Vagina (tissue), 2 donors: ENCODE measurements at places on chromosomes 16 and 17. TPM values are rescaled to one million over a fixed set of nuclear protein-coding genes. Genes with fewer than 3 reads are reported as not detected.

Gene CACNG3
- total RNA-seq = not detected

Gene HOXB13
- total RNA-seq = 5.4 TPM

Gene OTOA
- not detected for total RNA-seq

GRCh38 chr17:27343294-27343693 is 49.4 kb downstream of the WSB1 start:
- H3K27ac ChIP-seq = no peak overlapping the region
- H3K4me1 ChIP-seq = peaks cover 18% of the 10 kb centered on the region
- DNase-seq = no peak
- no peak overlapping the region for H3K4me3 ChIP-seq
- no peaks in the 10 kb centered on the region for H3K36me3 ChIP-seq

DNA sequence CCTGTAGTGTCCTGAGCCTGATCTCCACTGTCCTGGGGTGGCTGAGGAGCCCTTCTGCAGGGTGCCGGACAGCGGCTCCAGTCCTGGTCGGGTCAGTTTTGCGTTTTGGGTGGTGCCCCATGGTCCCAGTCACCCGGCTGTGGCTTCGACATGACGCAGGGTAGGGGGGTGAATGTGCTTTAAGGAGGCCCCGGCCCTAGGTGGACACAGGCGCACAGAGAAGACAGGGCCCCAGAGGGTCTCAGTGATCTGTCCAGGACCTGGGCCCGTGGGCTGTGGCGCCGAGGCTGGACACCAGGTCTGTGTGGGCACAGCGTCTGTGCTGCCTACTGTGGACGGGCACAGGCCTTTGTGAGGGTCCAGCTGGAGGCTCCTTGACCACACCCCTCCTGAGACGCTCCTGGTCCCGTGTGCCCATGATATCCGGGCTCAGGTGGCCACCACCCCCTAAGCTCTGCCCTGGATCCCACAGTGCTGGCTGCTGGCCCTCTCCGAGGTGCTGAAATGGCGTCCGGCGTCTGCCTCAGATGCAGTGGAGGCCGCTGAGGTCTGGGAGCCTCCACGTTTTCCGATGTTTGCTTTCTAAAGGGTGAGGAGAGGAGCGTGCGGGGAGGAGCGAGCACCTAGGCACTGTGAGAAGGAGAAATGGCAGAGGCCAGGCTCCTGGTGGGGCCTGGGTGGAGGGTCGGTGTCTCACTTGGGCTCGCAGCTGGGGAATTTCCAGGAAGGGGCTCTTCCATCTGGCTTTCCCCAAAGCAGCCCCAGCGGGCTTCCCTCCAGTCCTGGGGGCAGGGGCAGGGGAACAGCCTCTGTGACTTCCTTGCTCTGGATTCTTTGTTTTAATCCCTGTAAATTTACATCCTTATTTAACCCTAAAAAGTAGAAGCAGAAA is 56.1 kb upstream of the ACSF3 start:
- no peak overlapping the region for H3K4me3 ChIP-seq
- H3K27me3 ChIP-seq = no peaks in the 10 kb centered on the region
- H3K27ac ChIP-seq = no peak overlapping the region

DNA sequence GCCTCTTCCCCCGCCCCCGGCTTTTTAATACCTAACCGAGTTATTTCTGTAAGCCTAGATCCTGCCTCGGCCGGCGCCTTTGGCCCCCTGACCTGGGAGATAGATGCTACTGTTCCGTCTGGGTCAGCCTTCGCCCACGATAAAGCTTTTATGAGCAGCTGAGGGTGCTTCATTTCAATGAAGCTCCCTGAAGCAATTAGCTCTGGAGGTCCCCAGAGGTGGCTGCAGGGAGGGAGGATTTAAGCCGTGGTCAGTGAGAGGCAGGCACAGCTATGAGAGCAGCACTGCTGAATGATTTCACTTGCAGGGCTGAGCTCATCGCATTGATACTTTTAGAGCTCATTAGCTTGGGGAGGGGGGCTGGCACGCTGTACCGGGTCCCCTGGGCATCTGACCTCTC is 89.4 kb downstream of the RPA1 start:
- no peak for DNase-seq
- H3K27ac ChIP-seq = no peak overlapping the region
- no peaks in the 10 kb centered on the region for H3K27me3 ChIP-seq
- H3K4me1 ChIP-seq = no peaks in the 10 kb centered on the region
- H3K36me3 ChIP-seq = no peaks in the 10 kb centered on the region

GRCh38 chr16:78252757-78253156 is 153.3 kb downstream of the WWOX start:
- no peak overlapping the region for H3K4me3 ChIP-seq
- H3K4me1 ChIP-seq = peaks cover 7% of the 10 kb centered on the region
- no peaks in the 10 kb centered on the region for H3K36me3 ChIP-seq
- no peak overlapping the region for H3K27ac ChIP-seq

DNA sequence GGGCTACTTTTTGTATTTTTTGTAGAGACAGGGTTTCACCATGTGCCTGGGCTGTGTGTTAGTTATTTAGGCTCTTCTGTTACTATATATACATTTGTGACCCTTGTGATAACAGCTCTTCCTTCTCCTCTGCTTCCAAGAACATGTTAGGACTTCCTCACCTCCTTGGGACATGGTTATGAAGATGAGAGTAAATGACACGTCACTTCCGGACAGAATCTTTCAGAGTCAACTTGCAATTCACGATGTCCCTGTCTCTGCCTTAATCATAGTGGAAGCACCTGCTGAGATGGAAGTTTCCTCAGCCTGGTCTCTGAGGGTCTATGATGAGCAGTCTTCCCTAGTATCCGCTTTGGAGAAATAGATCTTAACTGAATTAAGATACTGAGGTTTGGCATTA is 42.9 kb downstream of the CCDC42 start:
- no peak overlapping the region for H3K27ac ChIP-seq
- no peaks in the 10 kb centered on the region for H3K27me3 ChIP-seq
- no peak for DNase-seq
- H3K4me3 ChIP-seq = no peak overlapping the region
- no peaks in the 10 kb centered on the region for H3K36me3 ChIP-seq

DNA sequence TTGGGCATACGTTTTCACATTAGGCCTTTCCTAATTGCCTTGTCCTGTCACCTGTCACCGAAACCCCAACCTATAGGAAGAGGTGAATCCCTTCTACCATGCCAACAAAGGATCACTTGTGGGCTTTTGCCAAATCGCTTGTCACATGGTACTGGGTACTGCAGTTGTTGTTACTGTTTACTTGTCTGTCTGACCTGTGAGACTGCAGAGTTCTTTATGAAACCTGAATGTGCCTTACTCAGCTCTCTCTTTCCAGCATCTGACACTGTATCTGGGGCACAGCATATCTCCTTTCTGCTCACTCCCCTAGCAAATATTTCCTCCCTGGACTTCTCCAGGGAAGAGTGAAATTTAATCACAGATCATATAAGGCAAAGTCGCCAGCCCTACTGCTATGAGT is 1272.4 kb downstream of the CDH8 start:
- no peaks in the 10 kb centered on the region for H3K27me3 ChIP-seq
- H3K4me1 ChIP-seq = no peaks in the 10 kb centered on the region
- DNase-seq = no peak
- H3K36me3 ChIP-seq = no peaks in the 10 kb centered on the region

DNA sequence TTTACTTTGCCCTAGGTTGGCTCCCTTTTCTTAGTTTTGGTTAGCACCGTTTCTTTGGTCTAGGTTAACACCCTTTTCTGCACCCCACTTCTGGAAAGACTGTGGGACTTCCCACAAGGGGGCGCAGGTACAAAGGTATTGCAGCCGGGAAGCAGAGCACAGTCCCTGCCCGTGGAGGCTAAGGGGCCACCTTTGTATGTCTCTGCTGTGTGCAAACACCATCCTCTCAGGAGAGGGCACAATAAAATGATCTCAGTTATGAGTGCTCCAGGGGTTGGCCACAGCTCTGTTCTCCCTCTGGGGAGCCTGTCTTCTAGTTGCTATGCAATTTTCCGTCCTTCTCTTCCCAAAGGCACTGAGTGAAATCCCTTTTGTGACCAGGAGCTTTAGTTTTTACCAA is 28.4 kb upstream of the TMC5 start:
- H3K27me3 ChIP-seq = no peaks in the 10 kb centered on the region
- no peaks in the 10 kb centered on the region for H3K4me1 ChIP-seq
- no peak overlapping the region for H3K27ac ChIP-seq
- no peaks in the 10 kb centered on the region for H3K36me3 ChIP-seq
- no peak for DNase-seq

DNA sequence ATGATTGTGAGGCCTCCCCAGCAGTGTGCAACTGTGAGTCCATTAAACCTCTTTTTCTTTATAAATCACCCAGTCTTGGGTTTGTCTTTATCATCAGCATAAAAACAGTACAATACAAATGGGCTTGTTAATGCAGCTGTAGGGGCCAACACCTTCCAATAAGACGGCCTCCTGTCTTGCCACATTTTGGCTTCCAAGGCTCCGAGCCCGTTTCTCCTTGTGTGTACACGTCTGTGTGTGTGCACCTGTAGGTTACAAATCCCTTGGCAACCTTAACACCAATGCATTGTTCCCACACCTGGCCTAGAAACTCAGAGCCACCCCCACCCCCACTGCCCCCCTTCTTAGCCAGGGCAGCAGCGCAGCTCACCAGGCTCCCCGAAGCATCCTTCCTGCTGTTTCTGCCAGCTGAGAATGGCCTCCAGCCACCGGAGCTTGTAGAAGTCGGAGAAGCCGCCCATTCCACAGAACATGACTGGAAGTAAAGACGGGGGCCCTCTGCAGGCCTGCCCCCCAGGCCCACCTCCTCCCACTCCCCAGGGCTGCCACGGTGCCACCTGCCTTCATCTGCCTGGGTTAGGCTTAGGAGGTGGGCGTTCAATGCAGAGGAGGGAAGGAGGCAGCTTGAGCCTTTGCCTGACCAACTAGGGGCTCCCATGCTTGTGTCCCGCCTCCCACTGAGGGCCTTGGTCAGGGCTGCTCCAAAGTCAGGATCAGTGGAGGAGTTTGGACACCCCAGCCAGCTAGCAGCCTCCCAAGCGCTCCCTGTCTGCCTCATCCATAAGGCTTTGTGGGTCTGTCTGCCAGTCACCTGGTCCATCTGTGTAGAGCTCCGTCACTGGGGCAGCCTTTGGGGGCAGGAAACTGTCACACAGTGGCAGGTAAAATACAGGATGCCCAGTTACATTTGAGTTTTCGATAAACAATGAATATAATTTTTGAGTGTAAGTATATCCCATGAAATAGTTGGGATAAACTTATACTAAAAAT is 10.6 kb downstream of the C16orf89 start:
- H3K4me3 ChIP-seq = no peak overlapping the region
- no peaks in the 10 kb centered on the region for H3K27me3 ChIP-seq
- DNase-seq = no peak
- H3K36me3 ChIP-seq = no peaks in the 10 kb centered on the region
- no peaks in the 10 kb centered on the region for H3K4me1 ChIP-seq
- H3K27ac ChIP-seq = no peak overlapping the region

- H3K27ac ChIP-seq = no peak overlapping the region
- no peak for DNase-seq
- no peak overlapping the region for H3K4me3 ChIP-seq
- no peaks in the 10 kb centered on the region for H3K4me1 ChIP-seq
- no peaks in the 10 kb centered on the region for H3K36me3 ChIP-seq
Observed at GRCh38 chr17:269616-270514, 82.7 kb downstream of the RPH3AL start.

GRCh38 chr16:74511961-74512360 is 90.7 kb upstream of the CLEC18B start:
- no peaks in the 10 kb centered on the region for H3K36me3 ChIP-seq
- H3K4me3 ChIP-seq = no peak overlapping the region
- no peaks in the 10 kb centered on the region for H3K27me3 ChIP-seq
- H3K27ac ChIP-seq = no peak overlapping the region

DNA sequence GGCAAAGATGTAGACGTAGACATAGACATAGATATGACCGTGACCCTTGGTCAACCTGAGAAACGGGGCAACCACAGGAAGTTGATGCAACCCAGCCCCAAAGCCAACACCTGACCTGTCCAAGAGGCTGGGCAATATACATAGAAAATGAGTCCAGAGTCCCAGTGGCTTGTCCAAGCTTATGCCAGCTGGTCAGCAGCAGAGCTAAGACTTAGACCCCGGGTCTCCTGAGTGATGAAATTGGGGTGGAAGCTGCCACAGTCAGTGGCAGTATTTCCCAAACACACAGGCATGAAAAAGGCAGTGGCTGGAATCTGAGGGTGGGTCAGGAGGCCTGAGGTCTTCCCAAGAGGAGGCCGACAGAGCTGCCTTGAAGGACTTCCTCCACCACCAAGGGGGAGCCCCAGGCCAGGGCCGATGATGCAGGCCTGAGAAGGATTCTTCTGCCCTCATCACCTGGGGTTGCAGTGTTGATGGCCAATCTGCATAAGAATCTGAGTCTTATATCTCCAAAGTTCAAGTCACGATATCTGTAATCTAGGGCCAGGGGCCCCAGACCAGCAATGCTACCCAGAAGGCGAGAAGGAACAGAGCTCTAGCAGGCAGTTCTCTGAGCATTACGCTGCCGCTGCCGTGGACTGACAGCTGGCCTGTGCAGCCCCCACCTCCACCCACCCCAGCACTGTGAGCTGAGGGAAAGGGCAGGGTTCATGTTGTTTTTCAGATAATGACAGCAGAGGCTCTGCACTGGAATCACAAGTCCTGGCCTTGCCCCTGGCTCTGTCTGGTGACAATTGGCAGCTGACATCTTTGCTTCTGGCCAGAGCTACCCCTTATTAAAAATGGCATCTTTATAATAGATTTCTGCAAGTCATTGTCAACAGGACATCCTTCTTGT is 72.7 kb downstream of the GNAO1 start:
- no peak overlapping the region for H3K27ac ChIP-seq
- H3K36me3 ChIP-seq = no peaks in the 10 kb centered on the region
- no peak overlapping the region for H3K4me3 ChIP-seq
- H3K27me3 ChIP-seq = no peaks in the 10 kb centered on the region

DNA sequence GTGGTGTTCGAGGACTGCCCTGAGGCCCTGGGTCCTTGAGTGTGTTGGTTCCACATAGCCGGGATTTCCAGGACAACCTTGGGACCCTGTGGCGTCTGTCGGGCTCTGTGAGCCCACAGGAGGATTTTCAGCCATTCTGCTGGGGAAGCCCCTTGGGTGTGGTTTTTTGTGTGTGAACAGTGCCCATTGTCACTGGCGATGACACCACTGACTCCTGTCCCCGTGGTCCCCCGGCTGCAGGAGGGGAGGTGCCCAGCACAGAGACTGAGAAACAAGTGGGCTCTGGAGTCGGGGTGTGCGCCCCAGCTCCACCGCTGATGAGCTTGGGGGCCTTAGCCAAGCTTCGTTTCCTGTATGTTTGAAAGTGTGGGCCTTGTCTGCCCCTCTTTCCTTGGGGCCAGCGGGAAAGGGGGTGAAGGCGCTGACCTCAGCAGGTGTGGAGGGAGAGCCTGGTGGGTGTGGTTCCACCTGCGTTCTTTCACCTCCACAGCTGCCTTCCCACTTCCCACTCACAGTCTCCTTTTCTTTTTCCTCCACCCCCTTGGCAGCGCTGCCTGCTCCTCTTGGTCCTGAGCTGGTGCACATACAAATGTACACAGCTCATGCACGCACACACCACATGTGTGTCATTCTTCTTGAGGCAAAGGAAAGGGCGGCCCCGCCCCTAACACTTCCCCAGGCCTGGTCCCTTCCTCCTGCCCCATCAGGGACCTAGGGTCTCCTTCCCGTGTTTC is 16.1 kb downstream of the MGRN1 start:
- no peak overlapping the region for H3K27ac ChIP-seq
- no peak for DNase-seq
- H3K4me1 ChIP-seq = peaks cover 44% of the 10 kb centered on the region
- H3K36me3 ChIP-seq = no peaks in the 10 kb centered on the region

- H3K27me3 ChIP-seq = no peaks in the 10 kb centered on the region
- no peaks in the 10 kb centered on the region for H3K36me3 ChIP-seq
- no peak overlapping the region for H3K27ac ChIP-seq
- DNase-seq = no peak
- H3K4me3 ChIP-seq = no peak overlapping the region
Observed at GRCh38 chr16:50801036-50801435, 59.1 kb downstream of the CYLD start.

- peaks cover 32% of the 10 kb centered on the region for H3K4me1 ChIP-seq
- H3K27me3 ChIP-seq = no peaks in the 10 kb centered on the region
- H3K36me3 ChIP-seq = no peaks in the 10 kb centered on the region
- no peak for DNase-seq
- H3K4me3 ChIP-seq = no peak overlapping the region
Observed at GRCh38 chr17:72466606-72467005, 345.8 kb downstream of the SOX9 start.
